Activated CD8-positive, alpha-beta memory T cell treated with anti-CD3 and anti-CD28 coated beads for 1 hour (primary cell): ENCODE measurements at places on chromosomes 16 and 17.

DNA sequence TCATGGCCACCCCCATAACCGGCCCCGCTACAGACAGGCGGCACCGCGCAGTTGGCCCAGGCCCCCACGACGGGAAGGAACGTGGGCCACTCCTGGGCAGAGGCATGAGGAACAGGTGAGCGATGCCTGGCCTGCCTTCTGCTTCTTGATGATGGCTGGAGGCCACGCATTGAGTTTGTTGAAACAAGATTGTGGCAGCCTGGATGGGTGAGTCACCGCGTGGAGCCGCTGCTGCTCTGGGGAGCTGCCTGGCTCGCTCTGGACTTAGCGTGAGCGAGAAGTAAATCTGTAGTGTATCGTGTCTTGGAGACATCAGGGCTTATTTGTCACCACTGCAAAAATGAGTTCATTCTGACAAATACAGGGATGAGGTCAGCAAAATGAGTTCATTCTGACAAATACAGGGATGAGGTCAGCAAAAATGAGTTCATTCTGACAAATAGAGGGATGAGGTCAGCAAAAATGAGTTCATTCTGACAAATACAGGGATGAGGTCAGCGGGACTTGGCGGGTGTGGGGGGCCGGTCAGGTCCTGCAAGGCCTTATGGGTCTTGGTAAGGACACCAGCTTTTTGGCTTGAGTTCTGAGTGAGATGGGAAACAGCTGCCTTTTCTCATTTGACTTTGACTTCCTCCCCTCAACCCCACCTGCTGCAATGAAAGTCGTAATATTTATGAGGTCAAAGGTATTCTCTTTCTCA, 93.0 kb downstream of the SEC14L1 start:
- DNase-seq: no peak

DNA sequence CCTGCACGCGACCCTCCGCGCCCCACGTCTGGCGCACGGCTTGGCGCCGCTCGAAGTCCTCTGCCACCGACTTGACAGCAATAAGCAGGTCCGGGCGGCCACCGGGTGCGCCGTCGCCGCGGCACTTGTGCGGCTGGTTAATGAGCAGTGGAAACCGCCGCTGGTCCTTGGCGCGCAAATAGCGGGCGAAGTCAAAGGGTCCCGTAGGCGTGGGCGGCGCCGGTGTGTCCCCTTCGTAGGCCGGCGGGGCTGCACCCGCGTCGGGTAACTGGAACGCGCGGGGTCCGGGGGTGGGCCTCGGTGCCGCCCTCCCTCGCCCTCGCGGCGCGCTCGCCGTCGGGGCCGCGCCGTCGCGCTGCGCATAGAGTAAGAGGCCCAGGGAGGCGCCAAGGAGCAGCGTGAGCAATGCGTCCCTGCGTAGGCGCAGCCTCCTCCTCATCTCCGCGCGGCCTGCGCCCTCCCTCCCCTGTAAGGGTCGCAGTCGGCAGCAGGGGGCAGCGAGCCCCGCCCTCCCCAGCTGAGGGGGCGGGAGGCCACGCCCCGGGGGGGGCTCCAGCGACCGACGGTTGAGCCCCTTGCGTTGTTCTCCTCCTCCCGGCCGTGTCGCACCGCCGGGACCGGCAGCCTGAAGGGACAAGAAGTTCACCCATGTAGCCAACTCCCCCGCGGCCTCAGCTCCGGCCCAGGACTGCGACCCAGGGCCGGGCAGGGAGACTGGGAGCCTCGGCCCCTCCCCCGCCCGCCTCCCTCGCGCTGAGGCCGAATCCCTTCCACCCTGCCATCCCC, 558 bp downstream of the B3GNT9 start:
- no peak for DNase-seq

- peak; percentile 43 for DNase-seq
Measured at GRCh38 chr17:3827124-3827773, 18.8 kb downstream of the NCBP3 start.

DNA sequence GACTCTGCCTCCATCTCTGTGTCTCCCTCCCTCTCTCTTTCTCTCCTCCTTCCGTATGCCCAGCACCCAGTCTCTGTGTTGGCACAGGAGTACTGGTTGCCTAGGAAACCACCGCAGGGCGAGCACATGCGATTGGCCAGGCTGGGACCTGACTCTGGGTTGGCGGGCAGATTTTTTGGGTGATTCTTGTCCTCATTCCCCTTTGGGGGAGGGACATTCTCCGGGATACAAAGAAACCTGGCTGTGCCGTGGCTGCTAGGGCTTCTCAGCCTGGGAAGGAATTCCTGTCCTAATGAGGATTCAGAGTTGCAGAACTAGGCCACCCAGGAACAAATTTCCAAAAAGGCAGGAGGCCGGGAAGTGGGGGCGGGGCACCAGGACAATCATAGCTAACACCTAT, 168.9 kb downstream of the SHISA9 start:
- DNase-seq: no peak

DNA sequence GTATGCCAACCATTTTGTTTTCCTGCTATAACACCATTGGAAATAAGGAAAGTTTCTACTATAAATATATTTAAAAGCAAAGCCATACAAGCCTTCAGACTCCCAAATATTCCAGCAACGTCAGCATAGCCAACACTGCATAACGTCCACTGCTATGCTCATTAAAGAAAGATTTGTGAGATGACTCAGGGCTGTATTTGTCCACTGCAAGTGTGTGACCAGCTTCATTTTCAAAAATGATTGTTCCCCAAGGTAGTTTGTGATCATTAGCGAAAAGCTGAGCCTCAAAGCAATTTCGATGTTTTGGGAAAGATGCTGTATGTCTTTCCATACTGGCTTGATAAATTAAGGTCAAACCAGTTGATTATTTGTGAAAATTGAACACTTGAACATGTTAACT, 14.9 kb upstream of the CCDC182 start:
- no peak for DNase-seq

GRCh38 chr16:68447653-68448359, 502 bp downstream of the SMPD3 start:
- DNase-seq: no peak

DNA sequence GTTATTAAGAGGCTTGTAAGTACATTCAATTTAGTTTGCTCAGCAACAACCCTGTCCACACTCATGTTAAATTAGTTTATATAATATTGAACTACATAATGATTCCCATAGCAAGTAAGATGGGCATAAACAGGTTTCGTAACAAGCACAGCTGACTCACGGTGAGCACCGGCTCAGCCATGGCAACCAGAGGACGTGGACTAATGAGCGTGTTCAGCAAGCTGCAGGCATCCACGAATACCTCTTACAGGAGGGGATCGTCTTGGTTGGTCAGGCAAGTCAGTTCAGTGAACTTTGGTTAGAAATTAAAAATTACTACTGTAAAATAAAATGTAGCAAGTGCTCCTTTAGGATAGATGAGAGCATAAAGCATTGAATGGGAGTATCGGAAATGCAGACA, 58.4 kb downstream of the ELAC2 start:
- DNase-seq: no peak

DNA sequence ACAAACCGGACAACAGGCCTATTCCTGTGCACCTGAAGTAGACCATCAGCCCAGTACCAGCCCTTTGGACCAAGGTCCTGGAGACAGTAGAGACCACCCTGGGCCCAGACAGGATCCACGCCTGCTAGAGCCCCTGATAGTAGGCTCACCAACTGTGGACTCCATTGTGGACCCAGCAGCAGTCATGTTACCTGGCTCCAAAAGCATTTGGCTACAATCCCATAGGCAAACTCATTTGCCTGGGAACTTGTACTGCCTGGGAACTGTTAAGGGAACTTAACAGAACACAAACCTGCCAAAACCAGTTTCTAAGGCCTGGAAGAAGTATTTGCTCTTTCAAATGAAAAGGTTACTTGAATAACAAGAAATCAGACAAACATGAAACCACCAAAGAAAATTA, 10.0 kb upstream of the ACSM1 start:
- DNase-seq: no peak
